SJSA1 (cell line): ENCODE measurements at places on chromosomes 3 and 15.

- no peak for DNase-seq
- H3K4me3 ChIP-seq = no peak overlapping the region
- H3K27me3 ChIP-seq = no peaks in the 10 kb centered on the region
- H3K27ac ChIP-seq = peak overlapping the region; percentile 82
- peaks cover 81% of the 10 kb centered on the region for H3K4me1 ChIP-seq
- peaks cover 14% of the 10 kb centered on the region; the same call in 1 of the 2 replicates for H3K36me3 ChIP-seq
Measured at GRCh38 chr3:188627652-188628051, 473.7 kb downstream of the LPP start.

DNA sequence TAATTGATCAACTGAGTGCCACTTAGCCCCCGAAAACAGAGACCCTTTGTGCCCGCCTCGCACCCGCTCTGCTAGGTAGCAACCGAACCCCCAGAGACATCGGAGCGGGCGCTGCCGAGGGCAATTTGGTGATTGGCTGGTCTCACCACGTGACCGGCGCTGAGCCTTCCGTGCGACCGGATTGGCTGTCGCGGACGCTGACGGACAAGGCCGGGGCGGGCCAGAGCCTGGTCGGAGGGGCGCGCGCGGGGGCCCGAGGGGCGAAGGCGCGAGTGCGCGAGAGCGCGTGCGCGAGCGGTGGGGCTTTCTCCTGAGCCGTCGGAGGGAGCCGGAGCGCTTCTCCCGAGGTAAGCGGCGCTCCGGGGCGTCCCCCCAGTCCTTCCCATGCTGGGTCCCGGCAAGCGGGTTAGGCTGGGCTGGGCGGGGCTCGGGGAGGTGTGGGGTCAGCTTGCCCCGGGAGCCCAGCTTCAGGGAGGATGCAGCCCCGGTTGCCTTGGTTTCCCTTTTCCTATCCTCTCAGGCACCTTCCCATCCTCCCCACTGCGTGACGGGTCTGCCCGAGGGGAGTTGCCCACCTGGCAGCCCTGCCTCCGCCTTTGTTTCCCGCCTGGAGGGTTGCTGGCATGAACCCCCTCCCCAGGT is at the start of gene TMEM108:
TSS of gene TMEM108 (plus strand) at position 303 of the 642 bp plus-strand sequence.
- peaks cover 11% of the 10 kb centered on the region for H3K4me1 ChIP-seq
- peaks cover 43% of the 10 kb centered on the region for H3K27me3 ChIP-seq
- no peak within 1 kb of the TSS for H3K27ac ChIP-seq
- no peaks in the 10 kb centered on the region for H3K36me3 ChIP-seq
- peak within 1 kb of the TSS; percentile 36 for H3K4me3 ChIP-seq
- peak; percentile 9 for DNase-seq

GRCh38 chr3:55572816-55573215 is 85.7 kb upstream of the WNT5A start:
- no peak for DNase-seq
- no peak overlapping the region for H3K4me3 ChIP-seq
- H3K4me1 ChIP-seq = peaks cover 13% of the 10 kb centered on the region
- no peaks in the 10 kb centered on the region for H3K36me3 ChIP-seq
- no peaks in the 10 kb centered on the region for H3K27me3 ChIP-seq
- H3K27ac ChIP-seq = no peak overlapping the region

DNA sequence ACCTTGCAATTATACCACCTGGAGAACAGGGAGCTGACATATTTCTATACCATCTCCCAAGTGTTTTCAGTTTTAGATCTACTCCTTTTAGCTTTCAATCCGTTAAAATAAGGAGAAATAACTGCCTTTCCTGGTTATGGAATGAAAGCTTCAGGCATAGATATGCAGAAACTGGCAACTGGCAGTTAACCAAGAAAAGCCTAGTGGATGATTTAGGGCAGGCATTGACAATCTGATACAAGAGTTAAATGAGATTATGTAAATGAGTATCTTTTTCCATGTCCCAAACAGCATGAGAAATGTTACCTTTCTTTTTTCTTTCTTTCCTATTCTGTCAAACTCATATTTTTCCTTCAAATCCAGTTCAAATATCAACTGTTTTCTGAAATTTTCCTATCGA is 689.1 kb upstream of the DPPA4 start:
- H3K27me3 ChIP-seq = no peaks in the 10 kb centered on the region
- H3K4me1 ChIP-seq = no peaks in the 10 kb centered on the region; the same call in 1 of the 2 replicates
- no peak overlapping the region for H3K27ac ChIP-seq
